ENCODE measurements at places on chromosomes 11 and 22. TPM values are rescaled to one million over a fixed set of nuclear protein-coding genes. Genes with fewer than 3 reads are reported as not detected.

The CTNND1 gene
- 178 TPM for total RNA-seq

The MYOD1 gene
- not detected for total RNA-seq

The LDHAL6A gene
- total RNA-seq = not detected

The CALCA gene
- not detected for total RNA-seq

The HEPHL1 gene
- 2.2 TPM for total RNA-seq

The SUSD2 gene
- 0.24 TPM for total RNA-seq

The CD44 gene
- total RNA-seq = 382 TPM

The EIF3M gene
- total RNA-seq = 753 TPM

The ARHGAP32 gene
- 30.4 TPM for total RNA-seq

The SLCO2B1 gene
- 6.7 TPM for total RNA-seq

The HTATIP2 gene
- total RNA-seq = 70.8 TPM

The DMC1 gene
- 2.2 TPM for total RNA-seq

The HOATZ gene
- total RNA-seq = not detected

The ELMOD1 gene
- total RNA-seq = not detected

The SLC22A8 gene
- not detected for total RNA-seq

The CDC42BPG gene
- 17.1 TPM for total RNA-seq

All from tracheal epithelial cell (primary cell).